K562 (cell line): ENCODE measurements at places on chromosomes 16 and 17.

DNA sequence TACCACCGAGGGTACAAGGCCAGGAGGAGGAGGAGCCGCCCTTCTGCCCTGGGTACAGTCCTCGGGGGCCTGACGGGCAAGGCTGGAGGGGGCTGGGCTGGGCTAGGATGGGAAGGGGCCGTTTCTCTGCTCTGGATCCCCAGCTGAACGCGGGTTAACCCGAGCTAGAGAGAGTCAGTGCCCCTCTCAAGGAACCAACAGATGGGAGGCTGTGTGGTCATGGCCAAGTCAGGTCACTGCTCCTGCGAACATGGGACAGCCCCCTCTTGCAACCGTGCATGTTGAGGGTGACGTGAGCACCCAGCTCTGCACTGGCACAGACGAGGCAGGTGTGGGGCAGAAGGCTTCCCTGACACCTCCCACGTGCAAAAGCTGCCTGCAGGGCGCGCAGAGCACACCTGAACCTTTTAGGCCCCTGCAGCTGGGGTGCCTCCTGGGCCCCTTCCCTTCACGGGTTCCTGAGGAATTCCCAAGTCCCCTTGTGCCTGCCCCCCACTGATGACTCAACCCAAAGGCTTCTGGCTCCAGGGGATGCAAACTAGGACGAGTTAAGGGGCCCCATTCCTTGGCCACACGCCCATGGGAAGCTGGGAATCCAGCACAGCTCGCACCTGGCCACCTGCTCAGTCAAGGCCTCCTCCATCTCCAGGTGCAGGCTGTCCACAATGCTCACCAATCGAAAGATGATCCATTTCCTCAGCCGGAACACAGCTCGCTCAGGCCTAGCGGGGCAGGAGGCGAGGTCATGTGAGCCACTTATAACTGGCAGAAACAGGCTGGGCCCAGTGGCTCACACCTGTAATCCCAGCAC lies 6.3 kb downstream of the MYBBP1A start:
- no peaks in the 10 kb centered on the region for H3K27me3 ChIP-seq
- no peak overlapping the region for H3K4me3 ChIP-seq
- no peak overlapping the region for H3K27ac ChIP-seq
- no peak for DNase-seq

- H3K36me3 ChIP-seq: peaks cover 43% of the 10 kb centered on the region
- H3K27me3 ChIP-seq: no peaks in the 10 kb centered on the region
- DNase-seq: no peak
- H3K27ac ChIP-seq: no peak overlapping the region
- no peak overlapping the region for H3K4me3 ChIP-seq
These were observed 38.8 kb downstream of the TMC6 start for GRCh38 chr17:78089576-78090281.

GRCh38 chr17:27518545-27519521 lies 62.6 kb downstream of the KSR1 start:
- no peaks in the 10 kb centered on the region for H3K36me3 ChIP-seq
- no peak overlapping the region for H3K4me3 ChIP-seq
- DNase-seq: no peak
- H3K27ac ChIP-seq: no peak overlapping the region

- H3K27me3 ChIP-seq: no peaks in the 10 kb centered on the region
- H3K27ac ChIP-seq: no peak overlapping the region
- no peaks in the 10 kb centered on the region for H3K4me1 ChIP-seq
- H3K4me3 ChIP-seq: no peak overlapping the region
These were observed 10.9 kb downstream of the COG4 start for GRCh38 chr16:70512456-70512855.
